ENCODE measurements at places on chromosomes 13 and 19. TPM values are rescaled to one million over a fixed set of nuclear protein-coding genes. Genes with fewer than 3 reads are reported as not detected.

DNA sequence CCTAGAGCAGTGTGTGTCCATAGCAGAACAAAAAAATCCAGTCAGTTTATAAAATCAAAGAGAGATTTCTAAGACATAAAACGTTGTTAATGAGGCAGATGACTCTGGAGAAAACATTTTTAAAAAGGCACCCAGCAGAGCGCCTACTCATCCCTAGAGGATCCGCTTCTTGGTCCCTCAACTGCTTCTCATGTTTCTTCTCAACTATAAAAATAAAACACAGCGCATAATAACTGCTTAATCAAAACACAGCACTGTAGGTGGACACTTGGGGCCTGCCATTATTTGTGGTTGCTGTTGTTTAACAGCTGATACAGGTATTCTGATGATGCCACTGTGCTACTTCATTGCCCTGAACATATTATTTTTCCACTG lies 347.9 kb downstream of the FGF9 start:
- no peak for DNase-seq
- no peaks in the 10 kb centered on the region for H3K36me3 ChIP-seq
- no peak overlapping the region for H3K4me3 ChIP-seq
- no peaks in the 10 kb centered on the region for H3K4me1 ChIP-seq

- H3K27ac ChIP-seq = peak overlapping the region; percentile 98
- H3K4me3 ChIP-seq = peak overlapping the region; percentile 82
- H3K4me1 ChIP-seq = peaks cover 7% of the 10 kb centered on the region
- no peaks in the 10 kb centered on the region for H3K27me3 ChIP-seq
- peak; percentile 61 for DNase-seq
These were observed 792 bp upstream of the LENG8 start for GRCh38 chr19:54448040-54448773.

DNA sequence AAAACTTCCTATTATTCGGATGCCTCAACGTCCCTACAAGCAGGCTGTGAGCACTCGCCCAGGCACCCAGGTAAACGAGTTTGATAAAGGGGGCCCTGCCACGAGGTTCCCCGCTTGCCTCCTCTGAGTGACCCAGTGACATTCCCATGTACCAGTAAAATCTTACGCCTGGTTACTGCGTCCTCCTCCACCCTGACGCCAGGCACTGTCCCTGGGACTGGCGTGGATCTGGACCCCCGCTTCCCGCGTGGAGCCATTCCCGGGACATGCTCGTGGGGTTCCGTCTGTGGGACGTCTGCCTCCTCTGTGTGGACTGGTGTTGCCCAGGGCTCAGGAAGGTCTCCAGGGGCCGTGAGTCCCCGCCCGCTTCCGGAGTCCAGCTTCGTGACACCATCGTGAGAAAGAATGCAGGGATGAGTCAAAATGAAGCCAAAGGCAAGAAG lies 407 bp upstream of the ZNF550 start:
- H3K4me1 ChIP-seq = no peaks in the 10 kb centered on the region
- DNase-seq = peak; percentile 72
- peak overlapping the region; percentile 70 for H3K27ac ChIP-seq
- peak overlapping the region; percentile 81 for H3K4me3 ChIP-seq

- H3K27me3 ChIP-seq = no peaks in the 10 kb centered on the region
- no peak for DNase-seq
- H3K27ac ChIP-seq = no peak overlapping the region
- peak overlapping the region; percentile 83 for H3K4me3 ChIP-seq
These were observed 2.5 kb downstream of the KPNA3 start for GRCh38 chr13:49789968-49790367.

DNA sequence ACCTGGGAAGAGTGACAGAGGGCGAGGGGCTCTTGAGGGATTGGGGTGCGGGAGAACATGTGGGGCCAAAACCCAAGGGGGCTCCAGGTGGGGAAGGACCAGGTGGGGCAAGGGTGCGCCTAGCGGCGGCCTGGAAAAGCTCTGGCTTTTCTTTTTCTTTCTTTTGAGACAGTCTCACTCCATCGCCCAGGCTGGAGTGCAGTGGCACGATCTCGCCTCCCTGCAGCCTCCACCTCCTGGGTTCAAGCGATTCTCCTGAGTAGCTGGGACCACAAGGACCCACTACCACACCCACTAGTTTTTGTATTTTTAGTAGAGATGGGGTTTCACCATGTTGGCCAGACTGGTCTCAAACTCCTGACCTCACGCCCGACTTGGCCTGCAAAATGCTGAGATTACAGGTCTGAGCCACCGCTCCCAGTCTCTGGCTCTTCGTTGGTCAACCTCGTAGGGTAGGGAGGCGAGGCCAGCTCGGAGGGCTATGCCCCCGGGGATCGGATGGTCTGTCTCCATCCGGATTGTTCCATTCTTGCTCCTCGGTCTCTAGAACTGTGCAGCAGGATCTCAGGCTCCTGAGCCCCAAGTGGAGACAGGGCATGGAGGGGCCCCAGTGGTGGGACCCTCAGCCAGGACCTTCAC lies 3.7 kb downstream of the GADD45B start:
- no peaks in the 10 kb centered on the region for H3K4me1 ChIP-seq
- no peak overlapping the region for H3K27ac ChIP-seq
- peaks cover 8% of the 10 kb centered on the region for H3K36me3 ChIP-seq
- no peak for DNase-seq

- no peak for DNase-seq
- no peak overlapping the region for H3K27ac ChIP-seq
- H3K27me3 ChIP-seq = peaks cover 3% of the 10 kb centered on the region
- no peaks in the 10 kb centered on the region for H3K4me1 ChIP-seq
These were observed 274.9 kb downstream of the KCNRG start for GRCh38 chr13:50290186-50290585.

DNA sequence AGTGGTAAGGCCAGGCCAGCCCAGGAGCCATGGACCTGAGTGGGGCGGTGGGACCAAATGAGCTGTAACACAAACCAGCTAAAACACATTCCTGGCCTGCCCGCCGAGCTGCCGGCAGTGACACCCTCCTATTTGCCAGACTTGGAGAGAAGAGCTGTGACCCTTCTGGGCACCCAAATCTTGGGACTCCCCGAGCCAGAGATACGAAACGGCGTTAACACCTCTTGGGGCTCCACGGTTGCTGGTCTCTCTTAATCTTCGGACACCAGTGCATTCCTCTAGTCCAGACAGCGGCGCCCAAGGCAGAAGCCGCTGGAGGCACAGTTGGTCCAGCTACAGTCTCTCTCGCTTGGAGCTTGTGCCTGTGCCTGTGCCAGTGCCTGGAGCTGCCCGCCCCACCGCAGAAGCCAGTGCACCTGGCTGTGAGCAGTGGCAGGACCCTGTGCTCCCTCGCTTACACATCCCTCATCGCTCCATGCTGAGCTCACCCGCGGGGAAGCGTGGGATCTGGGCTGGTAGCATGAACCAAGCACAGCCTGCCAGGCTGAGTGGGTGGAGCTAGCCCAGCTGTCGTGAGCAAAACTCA lies 147.2 kb upstream of the KLHL1 start:
- DNase-seq = no peak
- H3K4me3 ChIP-seq = no peak overlapping the region
- no peaks in the 10 kb centered on the region for H3K4me1 ChIP-seq
- H3K27ac ChIP-seq = no peak overlapping the region
- H3K36me3 ChIP-seq = no peaks in the 10 kb centered on the region
- no peaks in the 10 kb centered on the region for H3K27me3 ChIP-seq

GRCh38 chr13:105827111-105827809 lies 708.2 kb downstream of the EFNB2 start:
- no peak for DNase-seq
- no peaks in the 10 kb centered on the region for H3K4me1 ChIP-seq
- no peak overlapping the region for H3K4me3 ChIP-seq

DNA sequence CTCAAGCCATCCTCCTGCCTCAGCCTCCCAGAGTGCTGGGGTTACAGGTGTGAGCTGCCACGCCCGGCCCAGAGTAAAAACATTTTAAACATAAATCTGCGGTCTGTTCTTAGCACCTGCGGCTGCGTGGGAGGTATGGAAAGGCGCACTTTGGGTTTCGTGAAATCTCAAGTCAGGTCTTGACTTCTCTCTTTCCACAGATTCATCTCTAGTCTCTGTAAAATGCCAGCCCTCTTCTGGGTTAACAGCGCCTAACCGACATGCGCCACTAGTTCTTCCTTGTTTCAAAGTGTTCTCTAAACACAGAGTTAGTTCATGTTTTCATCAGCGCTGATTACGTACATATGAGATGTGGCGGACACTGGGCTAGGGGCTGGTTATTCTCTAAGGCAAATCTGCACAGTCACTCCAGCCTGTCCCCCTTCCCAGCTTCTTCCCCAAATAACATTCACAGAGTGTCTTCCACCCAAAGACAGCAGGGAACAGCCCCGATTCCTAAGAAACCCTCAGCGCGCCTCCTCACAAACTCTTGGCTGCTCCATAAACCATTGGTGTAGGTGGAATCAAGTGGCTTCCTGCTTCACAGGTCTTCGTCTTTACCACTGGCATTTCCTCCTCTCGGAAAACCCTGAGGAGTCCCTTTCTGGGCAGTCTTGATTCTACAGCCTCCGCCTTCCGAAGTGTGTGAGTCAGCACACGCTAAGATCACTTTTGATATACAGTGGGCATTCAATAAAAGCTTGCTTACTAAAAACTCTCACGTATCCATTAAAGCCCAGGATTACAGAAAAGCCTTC lies 1.4 kb downstream of the PARP4 start:
- H3K36me3 ChIP-seq = no peaks in the 10 kb centered on the region
- peaks cover 3% of the 10 kb centered on the region for H3K4me1 ChIP-seq
- peak overlapping the region; percentile 91 for H3K4me3 ChIP-seq
- H3K27me3 ChIP-seq = no peaks in the 10 kb centered on the region

DNA sequence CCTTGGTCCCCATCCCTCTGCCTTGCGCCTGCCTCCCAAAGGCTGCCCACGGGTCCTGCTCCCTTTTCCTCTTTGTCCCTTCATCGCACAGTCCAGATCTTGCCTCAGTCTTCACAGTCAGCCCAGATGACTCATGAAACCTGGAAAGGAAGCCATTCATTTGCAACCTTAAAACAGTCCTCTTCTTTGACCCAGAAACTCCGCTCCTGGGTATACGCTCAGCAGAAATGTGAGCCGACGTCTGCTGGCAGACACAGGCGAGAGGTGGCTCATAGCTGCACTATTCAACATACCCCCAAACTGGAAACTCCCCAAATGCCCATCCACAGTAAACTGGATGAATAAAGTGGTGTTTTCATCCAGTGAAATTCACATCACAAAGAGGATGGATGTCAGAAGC lies 13.6 kb upstream of the PEPD start:
- no peaks in the 10 kb centered on the region for H3K36me3 ChIP-seq
- no peaks in the 10 kb centered on the region for H3K4me1 ChIP-seq
- DNase-seq = no peak
- H3K27me3 ChIP-seq = no peaks in the 10 kb centered on the region
- H3K4me3 ChIP-seq = no peak overlapping the region

GRCh38 chr19:13732337-13732736 lies 32.0 kb upstream of the MRI1 start:
- H3K36me3 ChIP-seq = no peaks in the 10 kb centered on the region
- DNase-seq = no peak
- peak overlapping the region; percentile 97 for H3K27ac ChIP-seq
- no peaks in the 10 kb centered on the region for H3K27me3 ChIP-seq
- H3K4me3 ChIP-seq = peak overlapping the region; percentile 91
- peaks cover 17% of the 10 kb centered on the region for H3K4me1 ChIP-seq

DNA sequence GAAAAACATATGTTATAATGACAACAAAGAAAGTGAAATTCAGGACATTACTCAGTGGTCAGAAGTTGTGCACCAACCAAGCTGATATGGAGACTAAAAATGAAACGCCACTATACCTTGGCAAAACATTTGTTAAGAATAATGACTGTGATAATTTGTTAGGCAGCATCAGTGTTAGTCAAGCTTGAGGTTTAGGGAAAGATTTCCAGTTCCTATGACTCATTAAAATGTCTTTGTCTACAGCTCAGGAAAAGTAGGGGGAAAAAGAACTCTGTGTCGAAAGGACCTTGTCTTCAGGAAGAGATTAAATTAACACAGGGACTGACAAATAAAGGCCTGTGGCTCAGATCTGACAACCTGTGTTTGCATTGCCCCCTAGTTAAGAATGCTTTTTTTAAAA lies 764.1 kb upstream of the SLITRK6 start:
- peak; percentile 93 for DNase-seq
- no peaks in the 10 kb centered on the region for H3K4me1 ChIP-seq
- H3K27me3 ChIP-seq = no peaks in the 10 kb centered on the region
- H3K4me3 ChIP-seq = no peak overlapping the region
- H3K36me3 ChIP-seq = no peaks in the 10 kb centered on the region
- H3K27ac ChIP-seq = no peak overlapping the region

DNA sequence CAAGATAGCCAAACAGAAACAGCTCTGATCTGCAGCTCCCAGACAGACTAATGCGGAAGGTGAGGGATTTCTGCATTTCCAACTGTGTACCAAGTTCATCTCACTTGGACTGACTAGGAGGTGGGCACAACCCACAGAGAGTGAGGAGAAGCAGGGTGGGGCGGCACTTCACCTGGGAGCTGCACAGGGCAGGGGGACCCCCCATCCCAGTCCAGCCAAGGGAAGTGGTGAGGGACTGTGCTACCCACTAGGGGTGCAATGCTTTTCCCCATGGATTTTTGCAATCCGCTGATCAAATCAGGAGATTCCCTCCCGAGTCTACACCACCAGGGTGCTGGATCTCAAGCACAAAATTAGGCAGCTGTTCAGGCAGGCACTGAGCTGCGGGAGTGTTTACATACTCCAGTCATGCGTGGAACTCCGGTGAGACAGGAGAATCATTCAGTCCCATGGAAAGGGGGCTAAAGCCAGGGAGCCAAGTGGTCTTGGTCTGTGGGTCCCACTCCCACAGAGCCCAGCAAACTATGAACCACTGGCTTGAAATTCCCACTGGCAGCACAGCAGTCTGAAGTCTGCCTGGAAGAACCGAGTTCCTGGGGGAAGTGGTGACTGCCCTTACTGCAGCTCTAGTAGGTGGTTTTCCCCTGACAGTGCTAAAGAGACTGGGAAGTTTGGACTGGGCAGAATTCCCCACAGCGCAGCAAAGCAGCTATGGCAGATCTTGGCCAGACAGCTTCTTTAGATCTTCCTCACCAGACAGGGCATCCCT lies 85.1 kb upstream of the UFM1 start:
- no peak overlapping the region for H3K4me3 ChIP-seq
- no peaks in the 10 kb centered on the region for H3K27me3 ChIP-seq
- H3K4me1 ChIP-seq = no peaks in the 10 kb centered on the region
- DNase-seq = no peak

DNA sequence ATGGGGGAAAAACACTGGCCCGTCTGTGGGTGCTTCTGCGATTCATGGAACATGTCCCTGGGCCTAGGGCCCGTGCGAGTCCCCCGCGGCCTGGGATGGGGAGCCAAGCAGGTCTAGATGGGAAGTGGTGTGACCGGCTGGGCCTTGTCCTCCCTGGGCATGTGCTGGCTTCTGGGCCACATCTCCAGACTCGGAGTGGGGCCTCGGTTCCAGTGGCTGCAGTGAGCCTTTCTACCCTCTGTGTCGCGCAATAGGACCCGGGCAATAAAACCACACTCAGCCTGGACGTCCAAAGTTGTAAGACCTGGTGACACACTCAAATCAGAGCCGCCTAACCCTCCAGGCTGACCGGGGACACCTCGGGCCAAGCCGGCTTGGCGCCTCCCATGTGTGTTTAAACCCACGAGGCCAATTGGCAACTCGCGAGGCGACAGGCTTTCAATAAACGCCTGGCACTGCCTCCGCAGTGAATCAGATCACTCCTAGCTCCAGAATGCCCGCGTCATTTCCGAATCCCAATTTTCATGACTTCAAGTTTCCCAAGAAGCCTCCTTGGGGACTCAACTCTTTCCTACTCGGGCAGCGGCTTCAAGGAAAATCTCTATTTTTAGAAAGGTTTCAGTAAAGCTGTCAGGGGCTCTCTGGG lies 57.3 kb downstream of the KLF2 start:
- peaks cover 11% of the 10 kb centered on the region for H3K4me1 ChIP-seq
- DNase-seq = no peak

- peaks cover 6% of the 10 kb centered on the region for H3K4me1 ChIP-seq
- no peaks in the 10 kb centered on the region for H3K27me3 ChIP-seq
- DNase-seq = peak; percentile 91
These were observed 12.6 kb upstream of the METTL21C start for GRCh38 chr13:102707467-102707866.

The SULT2B1 gene
- not detected for polyA plus RNA-seq

The ACP7 gene
- 0.02 TPM for polyA plus RNA-seq

The PCDH9 gene
- polyA plus RNA-seq = 0.67 TPM

The PSG2 gene
- 2.1 TPM for polyA plus RNA-seq
